ENCODE measurements at places on chromosomes 12 and 14.

DNA sequence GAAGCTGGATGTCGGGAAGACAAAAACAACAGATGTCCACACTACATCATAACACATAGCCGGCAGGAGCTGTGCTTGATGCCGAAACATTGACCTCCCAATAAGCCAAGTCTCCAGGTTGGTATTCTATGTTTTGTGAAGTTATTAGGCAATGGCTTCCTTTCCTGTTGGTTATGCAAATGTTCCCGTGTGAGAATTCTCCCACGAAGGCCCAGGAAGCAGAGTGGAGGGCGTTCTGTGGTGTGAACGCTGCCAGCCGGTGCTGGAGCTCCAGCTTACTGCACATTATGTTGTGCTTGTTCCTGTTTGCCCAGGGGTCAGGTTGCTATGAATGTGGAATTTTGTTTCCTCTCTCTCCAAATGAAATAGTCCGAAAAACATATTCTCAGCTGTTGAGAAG lies 156.4 kb upstream of the HMGA2 start:
- no peak for DNase-seq

GRCh38 chr12:121765573-121765972 lies 27.9 kb downstream of the RHOF start:
- DNase-seq, result no peak

DNA sequence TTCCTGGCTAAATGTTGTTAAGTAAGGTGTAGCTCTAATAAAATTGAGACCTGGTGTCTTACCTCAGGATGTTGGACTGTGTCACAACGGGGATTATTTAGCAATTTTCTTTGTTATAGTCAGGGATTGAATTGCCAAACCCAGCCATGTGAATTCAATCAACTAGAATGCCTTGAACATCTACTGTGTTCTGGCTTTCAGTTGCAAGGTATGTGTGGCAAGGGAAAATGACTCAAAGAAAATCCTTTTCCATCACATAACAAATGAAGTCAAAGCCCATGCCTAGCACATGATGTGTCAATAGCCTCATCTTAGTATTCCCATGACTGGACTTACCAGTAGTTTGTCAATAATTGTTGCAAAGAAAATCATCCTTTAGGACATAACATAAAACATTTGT lies 519.8 kb upstream of the FLRT2 start:
- DNase-seq, result no peak

DNA sequence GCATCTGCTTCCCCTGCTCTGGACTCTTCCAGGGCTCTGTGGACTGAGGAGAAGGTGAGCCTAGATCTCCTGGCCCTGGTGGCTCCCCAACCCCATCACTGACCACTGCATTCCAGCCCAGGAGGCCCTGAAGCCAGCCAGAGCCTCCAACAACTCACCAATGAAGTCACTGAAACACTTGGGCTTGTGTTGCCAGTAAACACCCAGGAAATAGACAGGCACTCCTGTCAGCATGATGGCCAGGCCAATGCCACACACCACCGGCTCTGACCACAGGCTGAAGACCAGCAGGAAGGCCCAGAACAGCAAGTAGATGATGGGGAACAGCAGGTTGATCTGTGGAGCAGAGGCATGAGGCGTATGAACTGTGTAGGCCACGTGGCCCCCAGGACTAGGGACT lies 8.8 kb upstream of the CEBPE start:
- no peak for DNase-seq

DNA sequence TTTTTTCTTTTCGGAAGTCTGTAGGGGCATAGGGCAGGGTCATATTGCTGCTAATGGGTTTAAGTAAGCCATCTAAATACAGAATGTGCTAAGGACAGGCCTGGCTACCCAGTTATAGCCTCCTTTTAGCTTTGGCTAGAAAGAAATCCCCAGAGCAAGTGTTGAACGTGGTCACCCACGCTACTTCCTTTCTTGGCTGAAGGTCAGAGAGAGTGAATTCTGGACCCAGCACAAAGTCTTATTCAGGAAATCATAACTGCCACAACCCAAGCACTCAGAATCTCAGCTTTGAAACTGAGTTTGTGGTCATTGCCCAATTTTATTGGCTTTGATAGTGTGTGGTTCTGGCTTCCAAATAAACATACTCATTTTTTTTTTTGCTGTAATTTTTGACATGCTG lies 542.1 kb upstream of the ATP2B1 start:
- no peak for DNase-seq

- DNase-seq, result no peak
Observed at GRCh38 chr12:52615912-52616311, 2.4 kb downstream of the KRT73 start.

DNA sequence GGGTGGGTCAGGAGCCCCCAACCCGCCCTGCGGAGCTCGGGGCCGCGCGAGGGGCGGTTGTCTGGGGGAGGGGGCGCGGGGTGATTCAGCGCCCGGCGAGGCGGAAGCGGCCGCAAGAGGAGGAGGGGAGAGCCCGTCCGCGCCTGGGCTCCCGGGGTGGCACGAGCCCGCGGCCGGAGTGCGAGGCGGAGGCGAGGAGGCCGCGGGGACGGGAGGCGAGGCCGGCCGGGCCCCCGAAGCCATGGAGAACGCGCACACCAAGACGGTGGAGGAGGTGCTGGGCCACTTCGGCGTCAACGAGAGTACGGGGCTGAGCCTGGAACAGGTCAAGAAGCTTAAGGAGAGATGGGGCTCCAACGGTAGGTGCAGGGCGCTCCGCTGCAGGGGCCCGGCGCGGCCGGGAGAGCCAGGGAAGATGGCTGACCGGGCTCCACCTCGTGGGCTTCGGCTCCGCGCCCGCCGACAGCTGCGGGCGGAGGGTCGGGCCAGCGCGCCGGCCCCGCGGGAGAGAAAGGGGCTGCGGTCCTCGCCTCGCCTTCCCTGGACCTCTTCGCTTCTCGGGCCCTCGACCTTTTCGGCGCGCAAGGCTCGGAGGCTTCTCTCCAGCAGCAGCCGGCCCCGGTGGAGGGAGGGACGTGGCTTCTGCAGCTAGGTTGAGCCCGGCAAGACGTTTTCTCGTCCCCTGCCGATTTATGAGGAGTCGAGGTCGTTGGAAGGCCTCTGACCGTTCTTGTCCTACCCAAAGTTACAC lies 677 bp downstream of the ATP2A2 start:
- no peak for DNase-seq

GRCh38 chr12:86513226-86513625 lies 257.0 kb upstream of the MGAT4C start:
- DNase-seq, result no peak

- DNase-seq, result no peak
Observed at GRCh38 chr12:108622421-108622820, 11.3 kb downstream of the SELPLG start.

GRCh38 chr12:42794806-42795205 lies 205.3 kb upstream of the PRICKLE1 start:
- no peak for DNase-seq

DNA sequence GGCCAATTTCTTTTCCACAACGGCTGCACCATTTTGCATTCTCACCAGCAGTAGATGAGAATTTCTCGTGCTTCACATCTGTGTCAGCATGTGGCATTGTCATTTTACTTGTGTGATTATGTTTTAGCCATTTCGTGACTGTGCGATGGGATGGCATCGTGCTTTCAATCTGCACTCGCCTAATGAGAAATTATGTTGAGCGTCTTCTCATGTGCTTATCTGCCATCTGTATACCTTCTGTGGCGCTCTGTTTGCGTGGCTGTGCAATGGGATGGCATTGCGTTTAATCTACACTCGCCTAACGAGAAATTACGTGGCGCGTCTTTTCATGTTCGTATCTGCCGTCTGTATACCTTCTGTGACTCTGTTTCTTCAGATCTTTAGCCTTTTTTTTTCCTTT lies 14.9 kb upstream of the GPR132 start:
- no peak for DNase-seq

All from NCI-H2081 (cell line).